Activated naive CD8-positive, alpha-beta T cell treated with anti-CD3 and anti-CD28 coated beads, Interleukin-2, amount 50 U/mL, for 16 hours (primary cell): ENCODE measurements at places on chromosomes 13 and 19.

- DNase-seq = no peak
Observed at GRCh38 chr19:49985871-49986270, 24.9 kb upstream of the SIGLEC11 start.

DNA sequence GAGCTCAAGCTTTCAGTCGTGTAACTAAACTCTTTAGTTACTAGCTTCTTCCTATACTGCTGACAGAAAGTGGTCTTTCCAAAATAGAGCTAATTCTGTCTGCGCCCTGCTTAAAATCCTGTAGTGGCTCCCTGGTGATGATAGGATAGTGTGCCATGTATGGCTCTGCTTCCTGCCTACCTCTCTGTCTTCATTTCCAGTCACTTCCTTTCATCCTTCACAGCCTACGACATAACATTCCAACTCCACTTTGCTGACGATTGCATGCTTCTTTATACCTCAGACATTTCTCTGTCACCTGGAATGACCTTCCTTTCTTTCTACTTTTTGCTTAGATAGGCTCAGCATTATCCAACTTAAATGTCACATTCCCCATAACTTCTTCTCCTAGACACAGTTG, 190.8 kb downstream of the MAB21L1 start:
- no peak for DNase-seq

- no peak for DNase-seq
Observed at GRCh38 chr19:1857648-1858326, 5.6 kb downstream of the KLF16 start.

DNA sequence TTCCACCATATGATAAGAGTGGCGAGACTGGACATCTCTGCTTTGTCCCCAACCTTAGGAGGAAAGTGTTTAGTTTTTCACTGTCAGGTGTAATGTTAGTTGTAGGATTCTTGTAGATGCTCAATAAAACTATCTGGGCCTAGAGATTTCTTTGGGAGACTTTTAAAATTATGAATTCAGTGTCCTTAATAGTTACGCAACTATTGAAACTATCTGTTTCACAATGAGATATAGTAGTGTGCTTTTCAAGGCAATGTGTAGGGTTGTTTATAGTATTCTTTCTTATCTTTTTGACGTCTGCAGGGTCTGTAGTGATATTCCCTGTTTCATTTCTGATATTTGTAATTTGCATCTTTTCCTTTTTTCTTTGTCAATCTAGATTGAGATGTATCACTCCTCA, 33.2 kb upstream of the F7 start:
- DNase-seq = no peak

- no peak for DNase-seq
Observed at GRCh38 chr13:100240109-100240779, 151.4 kb downstream of the PCCA start.

GRCh38 chr19:49201042-49201441, 43.5 kb downstream of the TRPM4 start:
- no peak for DNase-seq

DNA sequence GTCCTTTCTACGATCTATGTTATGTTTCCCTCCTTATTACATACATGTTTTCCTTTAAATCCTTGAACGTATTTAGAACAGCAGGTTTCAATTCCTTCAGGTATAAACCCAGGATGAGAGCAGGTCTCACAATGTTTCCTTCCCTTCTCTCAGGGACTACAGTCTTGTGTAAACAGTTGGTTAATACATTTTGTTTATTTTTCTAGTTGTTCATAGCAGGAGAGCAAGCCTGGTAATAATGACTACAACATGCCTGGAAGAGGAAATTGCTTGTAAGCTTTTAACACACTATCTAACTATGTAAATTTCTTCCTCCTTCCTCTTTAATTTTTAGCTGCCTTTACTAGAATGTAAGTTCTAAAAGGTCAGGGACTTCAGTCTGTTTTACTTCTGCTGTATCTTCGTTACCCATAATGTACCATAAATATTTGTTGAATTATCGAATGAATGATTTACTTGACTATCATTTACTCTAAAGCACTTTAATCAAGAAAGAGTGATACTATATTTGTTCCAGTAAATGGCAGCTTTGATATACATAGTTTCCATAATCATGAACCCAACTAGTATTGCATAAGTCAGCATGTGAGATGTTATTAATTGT, 28.9 kb upstream of the TNFRSF19 start:
- DNase-seq = no peak

GRCh38 chr19:12921047-12921446, 2.0 kb upstream of the SYCE2 start:
- no peak for DNase-seq

GRCh38 chr13:30466841-30467252, 1.1 kb upstream of the HMGB1 start:
- DNase-seq = no peak

GRCh38 chr19:12606796-12607195, 3.8 kb downstream of the ZNF490 start:
- no peak for DNase-seq

GRCh38 chr13:34634448-34634847, 307.6 kb upstream of the NBEA start:
- no peak for DNase-seq

GRCh38 chr13:26200811-26201210, 21.3 kb downstream of the RNF6 start:
- DNase-seq = no peak

DNA sequence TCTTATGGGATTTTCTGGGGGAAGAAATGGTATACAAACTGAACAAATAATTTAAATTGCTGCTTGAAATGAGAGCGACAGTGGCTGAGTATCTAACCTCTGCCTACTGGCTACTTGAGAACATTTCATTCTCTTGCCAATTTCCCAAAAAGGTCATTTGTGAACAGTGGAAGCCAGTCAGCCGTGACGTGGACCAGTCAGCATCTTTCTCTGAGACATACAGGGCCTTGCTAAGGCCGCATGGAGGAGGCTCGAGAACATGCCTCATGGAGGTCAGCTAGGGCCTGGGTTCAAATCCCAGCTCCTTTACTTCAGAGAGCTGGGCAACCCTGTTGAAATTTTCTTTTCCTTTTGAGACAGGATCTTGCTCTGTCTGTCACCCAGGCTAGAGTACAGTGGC, 20.3 kb downstream of the ZC3H4 start:
- DNase-seq = no peak

DNA sequence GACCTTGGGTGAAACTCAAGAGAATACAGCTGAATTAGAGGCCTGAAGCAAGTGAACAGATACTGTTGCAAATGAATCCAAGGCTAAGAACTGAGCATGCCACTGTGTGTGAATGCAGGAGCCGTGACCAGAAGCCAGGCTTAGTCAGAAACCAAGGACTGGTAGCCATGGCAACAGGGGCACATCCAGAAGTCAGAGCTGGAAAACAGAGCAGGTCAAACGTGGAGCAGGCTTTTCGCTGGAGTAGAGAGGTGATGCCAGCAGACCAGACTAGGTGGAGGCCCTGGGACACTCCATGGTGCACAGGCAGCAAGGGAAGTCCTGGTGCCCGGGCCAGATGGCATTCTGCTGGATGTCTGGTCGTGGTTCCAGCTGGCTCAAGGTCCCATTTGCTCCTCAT, 564.1 kb downstream of the PCDH9 start:
- DNase-seq = no peak

DNA sequence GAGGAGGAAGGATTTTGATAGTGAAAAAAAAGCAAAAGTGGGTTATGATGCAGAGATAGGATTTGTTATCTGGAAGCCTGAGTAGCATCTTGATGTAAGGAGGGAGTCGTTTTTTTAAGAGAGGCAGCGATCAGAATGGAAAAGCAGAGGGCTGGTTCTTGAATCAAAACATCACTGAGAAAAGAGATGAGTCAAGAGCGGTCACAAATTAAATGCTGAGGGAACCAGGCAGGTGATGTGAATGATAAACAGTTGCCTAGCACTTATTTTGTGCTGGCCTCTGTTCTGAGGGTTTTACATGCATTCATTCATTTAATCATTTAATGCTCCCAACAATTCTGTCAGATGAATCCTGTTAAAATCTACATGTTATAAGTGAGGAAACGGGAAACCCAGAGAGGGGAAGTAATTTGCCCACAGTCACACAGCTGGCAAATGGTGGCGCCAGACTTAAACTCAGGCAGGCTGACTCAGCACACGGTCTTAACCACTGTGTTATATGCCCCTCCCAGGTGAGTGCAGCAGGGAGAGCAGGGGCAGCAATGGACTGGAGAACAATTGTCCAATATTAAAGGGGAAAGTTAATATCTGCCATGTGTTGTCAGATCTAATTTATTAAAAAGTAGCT, 21.4 kb downstream of the SIGLECL1 start:
- no peak for DNase-seq

- no peak for DNase-seq
Observed at GRCh38 chr13:70311191-70311590, 202.9 kb upstream of the KLHL1 start.

GRCh38 chr13:44171156-44171555, 202.5 kb upstream of the SERP2 start:
- DNase-seq = no peak

DNA sequence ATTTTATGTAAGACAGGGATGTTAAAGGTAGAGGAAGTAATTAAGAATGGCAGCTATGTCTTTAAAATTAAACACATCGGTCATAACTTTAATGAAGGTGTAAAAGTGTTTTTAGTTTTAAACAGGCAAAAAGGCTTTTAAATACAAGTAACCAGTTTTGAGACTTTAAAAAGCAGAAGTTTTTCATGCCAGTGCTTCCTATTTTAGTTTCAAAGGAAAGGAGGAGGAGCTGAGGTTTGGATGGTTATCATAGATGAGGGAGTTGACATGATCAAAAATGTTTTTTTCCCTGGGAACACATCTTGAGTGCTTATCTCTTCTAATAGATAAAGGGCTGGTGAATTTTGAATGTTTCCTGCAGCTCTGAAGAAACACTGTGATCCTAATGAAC, 42.9 kb downstream of the LRCH1 start:
- no peak for DNase-seq

GRCh38 chr19:53541971-53542370, 4.0 kb downstream of the ZNF331 start:
- DNase-seq = no peak

DNA sequence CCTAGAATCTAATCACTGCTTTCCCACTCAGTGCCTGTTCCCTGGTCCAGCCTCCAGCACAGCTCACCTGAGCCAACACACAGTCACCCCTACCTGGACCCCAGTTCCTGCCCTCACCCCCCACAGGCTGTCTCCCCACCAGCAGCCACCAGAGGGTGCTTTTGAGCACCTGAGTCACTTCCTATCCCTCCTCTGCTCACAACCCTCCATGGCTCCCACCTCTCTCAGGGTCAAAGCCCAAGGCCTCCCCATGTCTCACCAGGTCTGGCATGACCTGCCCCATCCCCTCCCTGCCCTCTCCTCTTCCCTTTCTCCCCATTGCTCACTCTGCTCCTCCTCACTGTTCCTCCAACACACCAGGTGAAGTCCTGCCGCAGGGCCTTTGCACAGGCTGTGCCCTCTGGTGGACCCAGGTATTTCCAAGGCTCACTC, 7.1 kb upstream of the DPP9 start:
- peak; percentile 35 for DNase-seq

- DNase-seq = no peak
Observed at GRCh38 chr19:19538785-19539166, 711 bp downstream of the CILP2 start.

- no peak for DNase-seq
Observed at GRCh38 chr19:48665786-48666185, 7.0 kb downstream of the NTN5 start.

- DNase-seq = no peak
Observed at GRCh38 chr19:55384131-55384919, at the start of gene TMEM238. Gene TMEM238 (minus strand): TSS chr19:55384292. CDS start chr19:55384259, 33 bp downstream.

- no peak for DNase-seq
Observed at GRCh38 chr19:531753-532560, at the start of gene CDC34. Gene CDC34 (plus strand): TSS chr19:531760. CDS start chr19:531932, 172 bp downstream.

- DNase-seq = no peak
Observed at GRCh38 chr13:85616275-85616674, 182.9 kb downstream of the SLITRK6 start.

DNA sequence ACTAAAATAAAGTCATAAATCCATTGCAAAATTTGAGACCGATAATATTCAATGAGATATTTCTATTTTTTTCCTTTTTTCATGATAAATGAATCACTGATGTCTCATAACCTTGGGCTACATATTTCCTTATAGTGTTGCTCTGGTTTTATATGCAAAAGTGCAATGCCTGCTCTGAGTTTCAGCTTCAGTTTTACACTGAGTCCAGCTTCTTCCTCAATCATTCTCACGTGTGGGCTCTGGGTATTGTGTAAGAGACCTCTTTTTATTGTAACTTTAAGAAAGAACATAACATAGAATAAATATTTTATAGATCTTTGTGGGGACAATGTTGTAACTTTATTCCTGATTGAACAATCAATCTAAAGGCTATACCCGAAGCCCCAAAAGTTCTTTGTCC, 280.2 kb upstream of the EDNRB start:
- DNase-seq = no peak

GRCh38 chr19:42048992-42049391, 21.0 kb downstream of the GRIK5 start:
- no peak for DNase-seq
